ENCODE measurements at places on chromosomes 3 and 15. TPM values are rescaled to one million over a fixed set of nuclear protein-coding genes. Genes with fewer than 3 reads are reported as not detected.

Gene SLC27A2
- total RNA-seq, result 0.57 TPM

DNA sequence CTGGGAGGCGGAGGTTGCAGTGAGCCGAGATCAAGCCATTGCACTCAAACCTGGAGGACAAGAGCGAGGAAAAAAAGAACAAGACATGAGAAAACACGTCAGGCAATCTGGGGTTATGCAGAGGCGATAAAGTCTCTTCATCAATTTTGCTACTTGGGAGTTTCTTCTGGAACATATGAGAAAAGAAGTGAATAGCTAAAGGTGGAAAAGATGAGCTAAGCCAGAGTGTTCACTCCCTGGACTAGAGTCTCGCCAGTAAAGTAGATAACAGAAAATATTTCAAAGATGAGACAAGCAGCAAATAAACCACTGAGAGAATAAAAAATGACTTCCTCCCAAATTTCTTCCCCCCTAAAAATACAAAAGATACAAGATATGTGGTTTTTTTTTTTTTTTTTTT is 188.4 kb upstream of the HES1 start:
- no peak for DNase-seq

GRCh38 chr3:5191555-5192304 is 4.2 kb downstream of the EDEM1 start:
- no peak for DNase-seq

- DNase-seq, result no peak
Measured at GRCh38 chr3:21920421-21920861, 169.4 kb upstream of the ZNF385D start.

DNA sequence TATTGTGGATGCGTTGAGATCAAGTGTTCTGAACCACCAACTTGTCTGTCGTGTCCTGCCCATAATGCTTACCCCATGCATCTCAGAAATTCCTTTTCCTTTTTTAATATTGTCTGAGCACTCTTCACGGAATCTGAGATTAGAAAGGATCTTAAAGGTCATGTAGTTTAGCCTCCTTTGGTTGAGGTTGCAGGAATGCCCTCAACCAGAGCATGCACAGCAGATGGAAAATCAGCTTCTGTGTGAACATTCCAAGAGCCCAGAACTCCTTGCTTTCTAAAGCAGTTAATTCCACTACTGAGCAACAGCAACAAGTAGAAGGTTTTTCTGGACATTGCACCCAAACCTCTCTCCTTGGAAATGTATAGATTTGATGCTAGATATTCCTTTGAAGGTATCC is 153.7 kb downstream of the TPRG1 start:
- DNase-seq, result peak; percentile 23

GRCh38 chr3:83438188-83438587 is 1520.6 kb upstream of the CADM2 start:
- no peak for DNase-seq

Measured in Caki2 (cell line).